NCI-H2171 treated with DMSO at 0.1 percent for 48 hours (cell line): ENCODE measurements at places on chromosomes 2 and 18.

DNA sequence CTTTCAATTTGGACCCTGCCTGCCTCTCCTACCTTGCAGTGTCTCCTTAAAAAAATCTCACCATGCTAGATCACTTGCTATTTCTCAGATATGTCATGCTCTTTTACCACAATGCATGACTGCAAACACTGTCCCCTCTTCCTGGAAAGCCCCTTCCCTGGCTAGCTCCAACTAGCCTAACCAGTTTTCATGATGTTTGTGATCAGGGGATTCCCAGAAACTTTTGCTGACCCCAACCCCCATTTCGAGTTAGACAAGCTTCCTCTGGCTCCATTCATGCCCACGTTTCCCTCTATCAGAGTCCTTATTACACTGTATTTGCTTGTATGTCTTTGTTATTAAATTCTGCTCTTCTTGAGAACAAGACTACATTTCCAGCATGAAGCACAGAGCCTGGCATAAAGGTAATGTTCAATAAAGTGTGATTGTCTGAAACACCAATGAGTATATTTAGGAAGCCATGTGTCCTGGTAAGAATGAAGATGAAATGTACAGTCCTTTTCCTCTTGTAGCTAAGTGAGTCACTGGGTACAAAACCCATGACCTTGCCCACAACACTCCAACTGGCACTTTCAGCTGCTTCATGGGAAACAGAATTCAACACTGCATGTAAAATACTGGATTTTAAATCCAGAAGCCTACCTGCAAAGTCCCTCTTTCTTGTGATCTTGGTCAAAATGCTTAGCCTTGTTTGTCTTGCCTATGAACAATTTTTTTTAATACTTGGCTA, 62.0 kb upstream of the ATL2 start:
- DNase-seq, result no peak

GRCh38 chr18:61502472-61502871, 169.2 kb downstream of the CDH20 start:
- peak; percentile 49 for DNase-seq

- peak; percentile 32 for DNase-seq
These were observed 307.6 kb upstream of the RAB12 start for GRCh38 chr18:8301427-8302172.

- DNase-seq, result no peak
These were observed 307.4 kb upstream of the KCNJ3 start for GRCh38 chr2:154391051-154391450.

- peak; percentile 94 for DNase-seq
These were observed 26.0 kb upstream of the SP3 start for GRCh38 chr2:173990970-173991819.

GRCh38 chr18:22723773-22724172, 209.4 kb upstream of the RBBP8 start:
- DNase-seq, result no peak

DNA sequence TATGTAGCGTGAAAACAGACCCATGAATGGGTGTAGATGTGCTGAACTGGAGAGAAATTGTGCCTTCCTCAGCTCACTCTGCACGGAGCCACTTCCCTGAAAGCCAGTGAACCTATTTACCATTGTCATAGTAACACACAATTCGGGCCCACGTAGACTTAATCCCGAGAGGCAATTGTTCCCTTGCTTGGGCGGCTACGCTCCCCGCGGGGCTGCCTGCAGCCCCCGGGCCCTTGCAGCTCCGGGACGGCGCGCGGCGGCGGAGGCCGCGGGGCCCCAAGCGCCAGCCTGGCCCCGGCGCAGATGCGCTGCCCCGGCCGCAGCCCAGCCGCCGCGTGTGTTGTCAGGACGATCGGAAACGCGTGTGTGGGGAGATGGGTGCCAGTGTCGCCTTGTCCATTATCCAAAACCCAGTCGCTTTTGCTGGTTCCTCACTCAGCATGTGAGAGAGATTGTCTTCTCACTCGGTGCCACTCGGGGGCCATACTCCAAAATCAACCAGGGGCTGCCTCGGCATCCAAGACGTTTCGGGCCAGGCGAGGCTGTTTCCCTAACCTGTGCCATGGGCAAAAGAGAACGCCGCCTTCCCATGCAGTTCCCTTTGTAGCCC, 17.9 kb upstream of the LRRTM1 start:
- DNase-seq, result no peak

GRCh38 chr2:106139238-106139935, 54.7 kb downstream of the UXS1 start:
- no peak for DNase-seq

DNA sequence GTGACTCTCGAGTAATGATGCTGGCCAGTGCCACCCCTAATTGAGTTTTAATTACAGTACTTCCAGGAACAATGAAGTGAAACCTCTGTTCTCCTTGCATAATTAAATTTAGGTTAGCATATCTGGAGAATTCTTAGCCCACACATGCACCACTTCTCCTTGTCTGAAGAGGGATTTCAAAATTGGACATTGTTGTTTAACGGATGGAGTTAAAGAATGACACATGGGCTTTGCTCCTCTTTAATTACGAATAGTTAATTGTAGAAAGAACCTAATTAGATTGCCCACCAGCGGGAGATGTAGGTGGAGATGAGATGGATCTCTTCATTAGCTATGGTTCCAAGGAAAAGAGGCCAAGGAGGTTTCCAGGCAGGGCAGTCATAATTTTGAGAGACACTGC, 33.1 kb upstream of the EN1 start:
- DNase-seq, result no peak

DNA sequence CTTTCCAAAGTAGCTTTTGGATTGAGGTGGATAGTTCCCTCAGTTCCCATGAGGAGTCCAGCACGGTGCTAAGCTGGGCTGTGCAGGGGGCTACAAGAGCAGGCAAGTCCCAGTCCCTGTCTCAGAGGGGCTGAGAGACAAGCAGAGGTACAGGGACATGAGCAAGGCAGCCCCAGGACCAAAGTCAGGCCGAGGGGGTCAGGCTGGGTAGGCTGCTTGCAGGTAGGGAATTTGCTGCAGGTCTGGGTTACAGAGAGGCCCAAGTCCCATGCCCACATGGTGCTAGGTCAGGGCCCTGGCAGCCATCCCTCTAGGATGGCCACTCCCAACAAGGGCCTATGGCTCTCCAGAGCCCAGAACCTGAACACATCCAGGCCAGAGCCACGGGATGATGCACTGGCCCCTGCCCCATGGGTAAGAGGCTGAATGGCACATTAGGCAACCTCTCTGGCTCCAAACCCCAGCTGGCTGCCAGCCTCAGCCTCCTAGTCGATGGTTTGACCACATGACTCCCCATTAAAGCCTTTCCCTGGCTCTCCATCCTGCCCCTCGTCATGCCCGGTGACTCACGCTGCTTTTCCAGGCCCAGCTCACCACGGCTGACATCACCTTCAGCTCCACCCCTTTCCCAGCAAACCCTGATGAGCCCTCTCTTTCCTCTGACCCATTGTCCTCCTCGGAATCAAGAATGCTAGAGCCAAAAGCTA, 83.7 kb downstream of the SDC1 start:
- DNase-seq, result no peak

- DNase-seq, result no peak
These were observed 87.0 kb upstream of the KCNH7 start for GRCh38 chr2:162925595-162925994.

DNA sequence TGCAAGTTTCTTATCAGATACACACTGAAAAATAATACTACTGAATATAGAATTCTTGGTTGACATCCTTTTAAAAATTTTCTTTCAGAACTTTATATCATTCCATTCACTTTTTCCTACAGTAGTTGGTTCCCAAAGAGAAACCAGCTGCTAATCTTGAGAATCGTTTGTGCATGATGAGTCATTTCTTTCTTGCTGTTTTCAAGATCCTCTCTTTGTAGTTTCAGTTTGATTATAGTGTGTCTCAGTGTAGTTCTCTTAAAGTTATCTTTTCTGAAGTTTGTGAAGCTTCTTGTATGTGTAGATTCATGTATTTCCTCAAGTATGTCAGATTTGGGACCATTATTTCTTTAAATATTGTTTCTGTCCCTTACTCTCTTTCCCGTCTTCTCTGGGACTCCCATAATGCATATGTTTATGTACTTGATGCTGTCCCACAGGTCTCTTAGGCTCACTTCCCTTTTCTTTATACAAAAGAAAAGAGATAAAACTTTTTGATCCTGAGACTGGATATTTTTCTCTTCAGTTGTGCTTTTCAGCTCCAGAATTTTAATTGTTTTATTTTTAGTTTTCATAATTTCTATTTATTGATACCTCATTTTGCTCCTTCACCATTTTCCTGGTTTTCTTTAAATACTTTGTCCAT, 801.0 kb downstream of the TDRD15 start:
- no peak for DNase-seq

- DNase-seq, result no peak
These were observed 594.3 kb downstream of the STK39 start for GRCh38 chr2:167653131-167653530.

GRCh38 chr2:171512683-171513195, 9.5 kb upstream of the CYBRD1 start:
- DNase-seq, result no peak

DNA sequence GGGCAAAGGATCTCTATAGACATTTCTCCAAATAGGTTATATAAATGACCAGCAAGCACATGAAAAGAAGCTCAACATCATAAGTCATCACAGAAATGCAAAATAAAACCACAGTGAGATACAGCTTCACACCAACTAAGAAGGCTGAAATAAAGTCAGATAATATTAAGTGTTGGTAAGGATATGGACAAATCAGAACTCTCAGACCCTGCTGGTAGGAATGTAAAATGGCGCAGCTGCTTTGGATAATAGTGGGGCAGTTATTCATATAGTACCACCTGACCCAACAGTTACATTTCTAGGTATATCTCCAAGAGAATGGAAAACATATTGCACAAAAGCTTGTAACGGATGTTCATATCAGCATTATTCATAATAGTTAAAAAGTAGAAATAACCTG, 14.0 kb downstream of the EPB41L5 start:
- DNase-seq, result no peak

GRCh38 chr2:221370076-221370856, 201.8 kb downstream of the EPHA4 start:
- DNase-seq, result peak; percentile 82

- DNase-seq, result no peak
These were observed 32.9 kb upstream of the SPTBN1 start for GRCh38 chr2:54423213-54423612.

GRCh38 chr2:57890464-57890863, 156.1 kb upstream of the VRK2 start:
- DNase-seq, result no peak

GRCh38 chr2:238285653-238286082, 2.7 kb downstream of the PER2 start:
- no peak for DNase-seq

DNA sequence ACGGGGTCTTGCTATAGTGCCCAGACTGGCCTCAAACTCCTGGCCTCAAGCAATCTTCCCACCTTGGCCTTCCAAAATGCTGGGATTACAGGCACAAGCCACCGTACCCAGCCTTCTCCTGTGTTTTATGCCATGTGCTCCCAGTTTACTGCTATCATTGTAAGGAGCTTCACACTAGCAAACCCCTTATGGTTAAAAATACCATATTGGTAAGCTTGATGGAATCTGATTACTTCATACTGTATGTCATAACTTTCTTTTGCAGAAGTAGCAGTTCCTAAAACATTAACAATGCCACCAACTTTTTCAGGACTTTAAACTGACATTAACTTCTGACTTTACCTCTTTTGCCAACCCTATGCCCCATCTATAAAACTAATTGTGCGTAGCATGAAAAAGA, 36.2 kb downstream of the HAT1 start:
- no peak for DNase-seq

GRCh38 chr2:191582355-191582754, 95.6 kb upstream of the NABP1 start:
- DNase-seq, result no peak

GRCh38 chr2:237979331-237979730, 12.5 kb downstream of the UBE2F start:
- DNase-seq, result no peak

DNA sequence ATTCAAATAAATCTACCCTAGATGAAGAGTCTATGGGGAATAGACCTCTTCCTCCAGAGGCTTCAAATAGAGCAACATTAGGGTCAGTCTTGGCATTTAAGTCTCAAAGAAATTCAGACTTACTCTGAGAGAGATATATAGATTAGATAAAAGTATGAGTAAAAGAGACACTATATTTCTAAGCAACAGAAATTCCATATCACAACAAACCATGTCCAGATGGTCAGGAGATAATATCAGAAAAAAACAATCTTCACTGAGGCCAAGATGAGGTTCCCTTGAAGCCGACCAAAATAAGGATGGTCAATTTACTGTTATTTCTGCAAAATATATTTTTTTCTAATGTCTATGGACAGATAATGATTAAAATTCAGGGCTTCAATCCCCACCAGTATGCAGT, 89.1 kb upstream of the NOSTRIN start:
- DNase-seq, result no peak

DNA sequence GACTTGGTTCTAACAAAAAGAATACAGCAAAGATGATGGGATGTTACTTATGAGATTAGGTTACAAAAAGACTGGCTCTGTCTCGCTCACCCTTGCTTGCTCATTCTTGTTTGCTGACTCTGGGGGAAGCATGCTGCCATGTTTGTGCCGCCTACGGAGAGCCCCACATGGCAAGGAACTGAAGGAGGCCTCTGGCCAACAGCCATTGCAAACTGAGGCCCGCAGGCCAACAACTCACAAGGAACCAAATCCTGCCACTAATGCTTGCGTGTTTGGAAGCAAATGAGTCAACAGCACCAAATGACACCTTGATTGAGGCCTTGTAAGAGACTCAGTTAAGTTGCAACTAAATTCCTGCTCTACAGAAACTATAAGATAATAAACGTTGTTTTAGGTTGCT, 297.6 kb upstream of the STON1 start:
- no peak for DNase-seq

DNA sequence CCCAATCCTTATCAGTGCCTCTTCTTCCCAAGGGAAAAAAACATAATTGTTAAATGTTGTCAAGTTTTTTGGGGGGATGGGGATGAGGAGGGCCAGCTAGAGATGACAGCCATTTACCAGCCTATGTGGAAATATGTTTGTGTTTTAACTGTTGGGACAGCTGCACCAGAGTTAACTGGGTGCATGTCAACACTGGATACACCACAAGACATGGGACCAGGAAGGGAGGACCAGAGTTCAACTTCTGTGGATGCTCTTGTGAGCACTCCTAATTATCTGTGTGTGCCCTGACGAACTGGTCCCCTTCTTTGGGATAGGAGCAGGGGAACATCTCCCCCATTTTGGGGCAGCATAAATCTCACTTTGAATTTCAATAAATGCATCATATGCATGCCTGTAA, 66.1 kb upstream of the FZD5 start:
- DNase-seq, result no peak

DNA sequence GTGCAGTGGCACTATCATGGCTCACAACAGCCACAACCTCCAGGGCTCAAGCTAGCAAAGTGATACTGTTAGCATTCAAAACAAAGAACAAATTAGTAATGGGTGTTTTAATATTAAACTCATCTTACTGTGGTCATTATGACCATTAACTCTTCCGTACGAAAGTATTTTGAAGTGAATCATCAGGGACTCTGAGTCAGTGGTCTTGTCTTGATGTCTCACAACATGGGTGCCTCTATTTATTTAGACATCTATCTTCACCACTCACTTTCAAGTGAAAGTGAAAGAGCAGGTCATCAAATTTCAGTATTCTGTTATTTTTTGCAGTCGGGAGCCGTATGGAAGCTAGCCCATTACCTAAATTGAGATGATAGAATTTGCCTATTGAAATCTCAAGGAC, 1118.2 kb downstream of the DPP10 start:
- DNase-seq, result no peak

GRCh38 chr2:226600184-226600583, 199.4 kb downstream of the IRS1 start:
- no peak for DNase-seq
